Cerebellar cortex (tissue), 1 donor: ENCODE measurements at places on chromosomes 12 and 14.
A peak's percentile ranks its signal among the peaks of the same experiment; 100 is the strongest.

DNA sequence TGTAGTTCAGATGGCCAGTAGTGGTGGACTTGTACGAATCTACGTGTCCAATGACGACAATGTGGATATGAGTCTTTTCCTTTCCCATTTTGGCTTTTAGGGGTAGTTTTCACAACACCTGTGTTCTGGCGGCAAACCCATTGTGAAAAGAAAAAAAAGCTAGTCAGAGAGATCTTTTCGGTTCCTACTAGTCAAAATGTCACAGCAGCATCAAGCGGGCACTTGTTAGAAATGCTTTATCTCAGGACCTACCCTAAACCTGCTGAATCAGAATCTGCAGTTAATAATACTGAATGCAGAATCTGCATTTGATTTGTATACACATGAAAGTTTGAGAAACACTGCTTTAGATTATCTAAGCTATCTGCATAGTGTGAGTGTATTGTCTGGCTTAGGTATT, 18.3 kb downstream of the AEBP2 start:
- DNase-seq, result no peak

- no peak for DNase-seq
Measured at GRCh38 chr14:65261425-65261920, 151.1 kb upstream of the FUT8 start.

DNA sequence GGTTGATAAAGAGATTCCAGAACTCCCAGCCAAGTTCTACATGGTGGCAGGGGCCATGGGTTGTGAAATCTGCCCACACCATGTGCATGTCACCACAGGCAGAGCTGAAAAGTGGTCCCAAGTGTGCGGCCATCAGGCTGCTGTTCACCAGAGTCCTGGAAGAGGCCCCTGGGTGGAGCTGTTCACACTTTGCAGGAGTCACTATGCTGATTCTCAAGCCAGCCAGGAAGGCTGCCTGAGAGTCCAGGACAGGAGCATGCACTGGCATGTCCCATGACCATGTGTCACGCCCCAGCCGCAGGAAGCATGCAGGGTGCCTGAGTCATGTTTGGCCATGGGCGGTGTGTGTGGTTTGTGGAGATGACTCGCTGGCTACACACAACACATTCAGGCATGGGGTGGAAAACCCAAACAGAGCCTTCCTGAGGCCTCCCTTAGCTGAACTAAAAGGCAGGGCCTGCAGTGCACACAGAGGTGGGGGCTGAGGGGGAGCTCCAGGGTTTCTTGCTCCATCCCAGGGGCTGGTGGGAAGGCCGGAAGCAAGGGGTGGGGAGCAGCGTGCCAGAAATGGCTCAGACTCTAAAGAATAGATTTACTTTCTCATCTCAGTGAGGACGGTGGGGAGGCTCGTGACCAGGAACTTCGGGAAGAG, 19.4 kb downstream of the ABCB9 start:
- peak; percentile 62 for DNase-seq

GRCh38 chr12:27060740-27061139, 21.6 kb downstream of the C12orf71 start:
- no peak for DNase-seq

GRCh38 chr14:70624972-70625371, 16.7 kb upstream of the TTC9 start:
- DNase-seq, result no peak

GRCh38 chr12:105077435-105077834, 6.8 kb downstream of the ALDH1L2 start:
- no peak for DNase-seq

DNA sequence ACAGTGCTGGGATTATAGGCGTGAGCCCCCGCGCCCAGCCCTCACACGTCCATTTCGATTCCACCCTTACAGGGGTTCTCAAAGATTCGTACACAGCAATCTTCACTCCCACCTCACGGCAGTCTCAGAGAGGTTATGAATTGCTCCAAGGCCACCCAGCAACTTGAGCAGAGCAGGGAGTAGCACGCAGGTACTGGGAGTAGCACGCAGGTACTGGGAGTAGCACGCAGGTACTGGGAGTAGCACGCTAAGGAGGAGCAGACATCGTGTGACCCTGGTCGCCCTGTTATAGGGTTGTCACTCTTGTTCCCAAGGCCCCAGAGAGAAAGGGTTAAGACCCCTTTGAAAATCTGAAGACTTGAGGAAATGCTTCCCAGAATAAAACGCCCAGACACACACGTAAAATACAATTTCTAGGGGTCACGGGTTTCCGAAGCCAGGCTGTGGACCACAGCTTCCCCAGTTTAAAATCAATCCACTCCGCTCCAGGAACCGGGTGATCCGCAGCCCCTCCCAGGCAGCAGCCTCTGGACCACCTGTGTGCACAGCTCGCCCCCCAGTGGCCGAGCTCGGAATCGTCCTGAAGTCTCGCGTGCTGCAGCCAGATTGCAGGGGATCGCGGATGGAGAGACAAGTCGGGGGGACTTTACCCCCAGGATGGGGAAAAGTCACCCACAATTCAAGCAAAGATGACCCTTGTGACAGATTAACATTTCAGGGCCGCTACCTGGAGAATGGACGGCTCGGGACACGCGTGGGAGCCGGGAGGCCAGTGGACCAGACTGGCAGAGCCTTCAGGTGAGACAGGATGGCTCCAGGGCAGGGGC, 92.0 kb downstream of the SCARB1 start:
- peak; percentile 81 for DNase-seq

- no peak for DNase-seq
Measured at GRCh38 chr12:13834241-13834640, 147.2 kb downstream of the GRIN2B start.

DNA sequence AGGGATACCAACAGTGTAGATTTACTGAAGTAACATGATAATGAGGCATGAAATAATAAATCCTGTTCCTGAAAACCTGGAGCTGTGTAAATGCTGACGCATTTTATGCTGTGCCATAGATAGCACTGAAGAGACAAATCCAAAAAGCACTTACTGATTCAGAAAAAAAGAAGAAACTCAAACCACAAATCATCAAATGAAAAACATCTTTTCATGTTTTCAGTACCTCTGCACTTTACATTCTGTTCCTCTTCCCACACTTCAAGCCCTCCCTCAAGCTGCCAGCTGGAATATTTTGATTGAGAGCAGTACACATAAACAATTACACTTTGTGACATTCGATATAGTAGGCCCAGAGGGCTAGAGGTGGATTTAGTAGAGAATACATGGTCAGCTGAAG, 362.3 kb downstream of the NAV3 start:
- no peak for DNase-seq

GRCh38 chr12:79597910-79598309, 92.9 kb downstream of the PAWR start:
- DNase-seq, result no peak

- no peak for DNase-seq
Measured at GRCh38 chr12:128763395-128763794, 60.4 kb downstream of the SLC15A4 start.

- peak; percentile 8 for DNase-seq
Measured at GRCh38 chr14:69328765-69329164, 68.8 kb downstream of the GALNT16 start.

DNA sequence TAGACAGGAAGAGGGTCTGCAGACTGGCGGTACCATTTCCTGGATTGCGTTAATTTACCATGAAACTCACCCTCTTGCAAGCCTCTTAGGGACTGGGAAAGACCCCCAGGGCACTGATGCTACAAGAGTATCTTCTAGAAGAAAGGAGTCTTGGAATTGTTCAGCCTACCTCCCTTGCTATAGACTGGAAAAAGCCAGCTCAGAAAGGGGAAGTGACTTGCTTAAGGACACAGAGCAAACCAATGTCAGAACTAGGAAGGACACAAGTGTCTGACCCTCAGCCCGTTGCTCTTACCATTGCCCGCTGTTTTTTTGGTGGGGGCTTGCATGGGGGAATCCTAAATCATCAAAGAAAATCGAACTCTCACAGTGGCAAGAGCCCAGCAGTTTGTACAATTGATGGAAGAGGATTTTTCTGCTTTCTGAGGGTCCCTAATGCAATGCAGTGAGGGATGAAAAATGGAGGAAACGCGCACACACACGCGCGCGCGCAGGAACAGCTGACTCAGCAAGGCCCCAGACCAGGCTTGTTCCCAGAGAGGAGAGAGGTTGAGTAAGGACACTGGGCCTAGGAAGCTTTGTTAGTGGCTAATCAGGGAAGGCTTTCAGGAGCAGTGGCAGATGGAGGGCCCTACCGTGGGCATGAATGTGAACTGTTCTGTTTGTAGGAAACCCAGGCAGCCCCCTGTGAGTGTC, 50.9 kb downstream of the RIN3 start:
- no peak for DNase-seq

DNA sequence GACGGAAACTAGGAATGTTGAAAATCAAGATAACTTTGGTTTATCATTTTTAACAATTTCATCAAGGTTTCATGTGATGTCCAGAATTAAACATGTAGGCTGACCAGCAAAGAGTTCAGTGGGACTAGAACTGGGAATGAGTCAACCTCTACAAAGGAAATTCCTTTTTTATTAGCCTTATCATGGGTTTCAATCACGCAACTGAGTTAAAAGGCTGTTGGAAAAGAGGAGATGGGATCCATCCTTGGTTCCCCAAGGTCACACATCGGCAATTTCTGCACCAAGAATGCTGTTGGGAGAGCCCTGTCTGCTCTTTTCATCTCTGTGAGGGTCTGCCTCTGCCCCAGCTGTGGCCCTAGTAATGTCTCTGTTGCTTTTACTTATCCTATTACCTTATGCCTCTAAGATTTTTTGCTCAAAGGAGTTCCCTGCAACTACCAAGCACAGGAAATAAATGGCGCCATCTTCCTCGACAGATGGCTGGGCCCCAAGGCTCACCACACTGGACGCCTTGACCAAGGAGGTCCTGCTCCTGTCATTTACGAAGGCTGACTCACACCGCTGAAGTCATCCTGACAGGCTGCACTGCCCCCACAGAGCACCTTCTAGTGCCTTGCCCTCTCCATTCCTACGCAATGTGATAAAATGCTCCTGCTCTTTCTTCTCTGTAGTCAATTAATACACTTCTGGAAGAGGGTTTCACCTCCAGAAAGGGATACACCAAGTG, 367.4 kb downstream of the GXYLT1 start:
- DNase-seq, result no peak

- no peak for DNase-seq
Measured at GRCh38 chr12:74539765-74540526, 2.3 kb downstream of the ATXN7L3B start.

GRCh38 chr14:96962337-96962736, 165.2 kb downstream of the VRK1 start:
- DNase-seq, result no peak

DNA sequence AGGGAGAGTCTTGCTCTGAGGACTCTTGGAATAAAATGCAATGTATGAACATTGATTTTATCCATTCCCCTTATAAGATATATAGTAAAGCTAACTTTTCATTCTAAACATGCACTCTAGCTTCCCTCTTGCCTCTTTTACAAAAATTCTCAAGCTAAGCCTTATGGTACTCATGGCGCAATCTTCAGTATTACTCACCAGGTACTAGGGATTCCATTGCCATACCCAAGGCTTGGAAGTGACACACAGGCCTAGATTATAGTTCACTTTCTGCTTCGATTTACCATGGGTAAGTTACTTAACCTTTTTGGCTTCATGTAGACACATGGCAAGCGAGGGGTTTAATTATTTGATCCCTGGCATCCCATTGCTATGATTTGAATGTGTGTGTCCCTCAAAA, 331.5 kb downstream of the LRIG3 start:
- no peak for DNase-seq

DNA sequence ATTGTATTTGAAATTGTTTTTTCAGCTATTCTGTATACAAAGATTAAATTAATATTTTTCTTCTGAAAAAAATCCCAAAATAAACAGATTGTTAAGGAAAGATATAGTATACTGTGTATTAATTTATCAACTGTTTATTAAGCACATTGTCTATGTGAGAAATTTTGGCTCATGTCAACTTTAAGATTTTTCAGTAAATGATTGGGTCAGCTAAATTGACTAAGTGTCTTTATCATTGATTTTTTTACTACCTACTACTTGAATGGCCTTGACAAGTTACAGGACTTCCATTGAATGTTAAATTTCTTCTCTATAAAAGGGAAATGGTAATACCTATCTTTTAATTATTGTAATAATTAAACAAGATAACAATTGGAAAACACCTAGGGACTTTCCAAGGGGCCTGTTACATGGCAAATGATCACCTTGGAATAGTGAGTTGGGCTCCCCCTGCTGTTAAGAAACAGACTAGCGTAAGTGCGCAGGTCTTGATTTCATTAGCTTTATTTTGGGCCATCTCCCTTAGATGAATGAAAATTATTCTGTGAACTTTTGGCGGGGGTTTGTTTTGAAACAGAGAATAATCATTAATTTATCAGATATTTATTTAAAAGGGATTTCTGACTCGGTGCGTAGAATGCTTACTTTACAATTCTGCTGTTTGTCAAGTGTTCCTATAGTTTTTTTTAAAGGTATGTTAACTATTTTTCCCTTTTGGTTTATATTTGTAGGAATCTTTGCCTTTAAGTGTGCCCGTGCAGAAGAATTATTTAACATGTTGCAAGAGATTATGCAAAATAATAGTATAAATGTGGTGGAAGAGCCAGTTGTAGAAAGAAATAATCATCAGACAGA, 14.5 kb upstream of the CCT2 start:
- peak; percentile 79 for DNase-seq

DNA sequence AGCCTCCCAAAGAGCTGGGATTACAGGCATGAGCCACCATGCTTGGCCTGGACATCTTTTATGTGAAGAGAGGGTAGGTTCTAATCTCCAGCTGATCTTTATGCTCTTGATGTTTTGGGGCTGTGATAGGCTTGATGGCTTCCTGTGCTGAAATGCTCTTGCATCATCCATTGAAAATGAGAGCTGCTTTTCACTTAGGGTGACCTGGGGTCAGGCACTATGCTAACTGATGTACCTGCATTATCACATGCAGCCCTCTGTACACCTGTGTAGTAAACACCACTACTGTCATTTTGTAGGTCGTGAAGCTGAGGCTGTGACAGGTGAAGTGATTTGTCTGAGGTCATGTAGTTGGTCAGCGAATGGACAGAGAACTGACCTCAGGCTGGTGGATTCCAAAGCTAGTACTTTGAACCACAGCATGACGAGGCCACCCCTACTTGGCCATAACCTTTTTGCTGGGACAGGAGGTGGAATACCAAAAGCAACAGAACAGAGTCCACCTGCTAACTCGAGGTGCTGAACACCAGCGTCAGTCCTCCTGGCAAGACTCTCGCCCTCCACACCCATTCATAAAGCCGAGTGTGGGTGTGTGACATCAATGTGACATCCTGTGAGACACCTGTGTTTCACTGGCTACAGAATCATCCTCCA, 69.1 kb downstream of the C12orf75 start:
- DNase-seq, result no peak

GRCh38 chr14:30648471-30648870, 26.4 kb downstream of the SCFD1 start:
- no peak for DNase-seq
